Stimulated activated CD8-positive, alpha-beta memory T cell treated with anti-CD3 and anti-CD28 coated beads, Interleukin-15, amount 100 ng/mL, for 48 hours (primary cell): ENCODE measurements at places on chromosomes 4 and X.

DNA sequence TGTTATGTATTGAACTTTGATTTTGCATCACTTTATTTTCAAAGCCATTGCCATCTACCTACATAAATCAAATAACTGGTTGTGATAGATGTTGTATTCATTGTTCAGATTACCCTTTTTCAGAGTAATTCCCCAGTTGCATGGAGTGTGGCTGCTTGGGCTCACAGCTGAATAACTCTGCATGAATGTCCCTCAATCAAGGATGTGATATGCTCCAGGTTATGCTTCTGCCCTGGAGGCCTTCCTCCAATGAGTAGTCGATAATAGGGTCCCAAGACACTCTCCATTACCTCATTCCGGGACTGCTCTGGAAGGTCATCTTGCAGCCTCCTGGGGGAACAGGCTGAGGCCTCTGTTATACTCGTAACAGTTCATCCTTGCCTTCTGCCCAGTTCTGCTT, 251.8 kb downstream of the ADGRL3 start:
- no peak for DNase-seq

GRCh38 chrX:21374163-21374993, at the start of gene CNKSR2:
Gene CNKSR2 (plus strand): TSS chrX:21374418. CDS start chrX:21374898, 480 bp downstream.
- DNase-seq = peak; percentile 44

GRCh38 chr4:23058165-23058776, 365.5 kb downstream of the GBA3 start:
- DNase-seq = no peak

DNA sequence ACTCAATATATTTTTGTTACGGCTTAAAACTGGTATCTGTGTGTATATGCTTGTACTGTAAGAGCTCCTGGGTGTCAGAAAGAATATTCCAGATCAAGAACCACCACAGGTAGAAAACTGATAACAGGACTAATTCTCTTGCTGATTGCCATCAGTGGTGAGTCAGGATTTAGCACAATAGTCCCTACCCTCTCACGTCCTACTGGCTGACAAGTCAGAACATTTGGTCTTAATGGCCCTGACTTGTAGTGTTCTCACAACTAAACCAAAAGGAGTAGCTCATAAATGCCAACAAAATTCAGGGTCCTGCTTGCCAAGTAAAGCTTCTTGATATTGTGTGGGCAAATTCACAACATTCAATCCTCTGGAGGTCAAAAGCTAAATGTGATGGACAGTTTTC, 105.2 kb upstream of the MAB21L2 start:
- no peak for DNase-seq

DNA sequence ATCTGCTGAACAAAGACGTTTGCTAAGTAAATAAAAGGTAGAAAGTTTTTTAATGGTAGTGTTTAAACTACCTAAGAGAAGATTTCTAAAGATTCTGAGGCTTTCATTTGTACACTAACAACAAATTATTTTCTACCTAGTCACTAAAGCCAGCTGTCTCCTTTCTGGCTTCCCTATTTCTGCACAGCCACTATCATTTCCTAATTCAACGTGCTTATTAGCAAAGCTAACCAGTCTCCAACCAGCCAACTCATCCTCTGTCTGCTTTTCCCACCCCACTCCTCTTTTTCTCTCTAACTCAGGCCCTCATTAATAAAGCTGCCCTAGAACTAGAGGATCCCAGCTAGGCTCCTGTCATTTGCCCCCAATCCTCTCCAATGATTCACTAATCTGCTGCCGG, 118.2 kb downstream of the ZNF827 start:
- DNase-seq = no peak

GRCh38 chr4:71267244-71267643, 71.6 kb upstream of the SLC4A4 start:
- DNase-seq = no peak
